ENCODE measurements at places on chromosomes 13 and 19. TPM values are rescaled to one million over a fixed set of nuclear protein-coding genes. Genes with fewer than 3 reads are reported as not detected.
A peak's percentile ranks its signal among the peaks of the same experiment; 100 is the strongest.

Gene NBEA
- total RNA-seq = 3.5 TPM

Gene KLK11
- not detected for total RNA-seq

Gene ERFL
- under 0.01 TPM for total RNA-seq

DNA sequence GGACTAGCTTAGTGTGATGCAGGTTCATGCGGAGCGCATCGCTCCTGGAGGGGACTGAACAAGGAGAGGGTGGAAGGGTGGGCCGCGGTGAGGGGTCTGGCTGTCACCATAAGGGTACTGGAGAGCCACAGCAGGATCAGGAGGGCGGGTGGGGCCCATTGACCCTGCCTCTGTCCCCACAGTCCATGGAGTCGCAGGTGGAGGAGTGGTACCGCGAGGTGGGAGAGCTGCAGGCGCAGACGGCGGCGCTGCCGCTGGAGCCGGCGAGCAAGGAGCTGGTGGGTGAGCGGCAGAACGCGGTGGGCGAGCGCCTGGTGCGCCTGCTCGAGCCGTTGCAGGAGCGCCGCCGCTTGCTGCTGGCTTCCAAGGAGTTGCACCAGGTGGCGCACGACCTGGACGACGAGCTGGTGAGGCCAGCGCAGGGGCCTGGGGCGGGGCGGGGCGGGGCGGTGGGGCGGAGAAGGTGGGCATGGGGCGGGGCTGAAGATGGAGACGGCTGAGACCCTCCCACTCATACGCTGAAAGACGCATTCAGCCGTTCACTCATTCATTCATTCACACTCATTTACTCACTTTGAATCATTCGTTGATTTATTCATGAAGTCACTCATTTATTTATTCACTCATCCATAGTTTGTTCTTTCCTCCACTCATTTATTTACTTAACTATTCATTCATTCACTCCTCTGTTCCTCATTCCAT lies 27.5 kb upstream of the SHKBP1 start:
- DNase-seq = peak; percentile 51

GRCh38 chr13:21849323-21849722 lies 178.4 kb downstream of the FGF9 start:
- peak; percentile 37 for DNase-seq

GRCh38 chr13:60139272-60139671 lies 24.5 kb downstream of the DIAPH3 start:
- DNase-seq = no peak
